ENCODE measurements at places on chromosomes 13 and 19.

DNA sequence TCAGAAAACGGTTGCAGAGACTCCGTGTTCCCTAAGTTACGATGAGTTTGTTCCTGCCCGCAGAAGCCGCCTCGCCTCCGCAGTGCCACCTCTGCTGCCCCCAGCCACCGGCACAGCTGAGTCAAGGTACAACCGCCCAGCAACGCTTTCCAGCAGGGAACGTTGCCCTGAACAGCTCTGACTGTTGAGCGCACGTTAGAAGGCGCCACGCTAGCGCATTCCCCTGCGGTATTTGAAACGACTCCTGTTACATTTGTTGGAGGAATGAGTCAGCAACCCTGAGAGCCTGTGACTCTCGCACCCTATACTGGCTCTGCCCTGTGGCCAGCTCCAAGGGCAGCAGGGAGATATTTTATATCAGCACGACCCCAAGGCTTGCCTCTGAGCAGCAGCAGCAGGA, 302.8 kb downstream of the TEX29 start:
- no peak for DNase-seq

DNA sequence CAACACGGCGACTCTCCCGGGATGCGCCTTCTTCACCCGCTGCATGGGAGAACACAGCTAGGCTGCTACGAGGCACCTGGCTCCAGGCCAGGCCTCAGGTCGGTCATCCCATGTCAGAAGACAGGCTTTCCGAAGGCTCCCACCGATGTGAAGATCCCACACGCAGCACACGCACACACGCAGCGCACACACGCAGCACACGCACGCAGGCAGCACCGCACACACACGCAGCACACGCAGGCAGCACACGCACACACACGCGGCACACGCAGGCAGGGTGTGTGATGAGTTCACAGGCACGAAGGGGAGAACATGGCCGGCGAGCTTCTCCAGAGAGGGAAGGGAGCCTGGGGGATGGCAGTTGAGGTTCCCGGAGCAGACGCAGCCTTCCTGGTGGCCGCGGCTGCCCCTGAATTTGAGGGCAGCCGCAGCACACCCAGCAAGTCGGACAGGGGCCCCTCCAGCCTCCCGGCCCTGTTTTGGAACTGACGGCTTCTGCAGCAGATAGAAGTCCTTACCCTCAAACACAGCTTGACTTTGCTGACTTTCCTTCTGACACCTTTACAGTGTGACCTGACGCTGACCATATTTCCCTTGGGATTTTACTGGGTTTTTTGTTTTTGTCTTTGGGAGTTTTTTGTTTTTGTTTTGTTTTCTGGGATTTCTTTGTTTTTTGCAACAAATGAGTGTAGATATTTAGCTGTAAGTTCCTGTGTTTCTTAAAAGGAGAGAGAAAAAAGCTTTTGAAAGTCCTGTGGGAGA, 55.9 kb downstream of the RASA3 start:
- no peak for DNase-seq

GRCh38 chr13:113029487-113030258, 60.7 kb downstream of the MCF2L start:
- DNase-seq = peak; percentile 44

GRCh38 chr19:19860756-19861390, 4.8 kb upstream of the ZNF253 start:
- DNase-seq = peak; percentile 70

DNA sequence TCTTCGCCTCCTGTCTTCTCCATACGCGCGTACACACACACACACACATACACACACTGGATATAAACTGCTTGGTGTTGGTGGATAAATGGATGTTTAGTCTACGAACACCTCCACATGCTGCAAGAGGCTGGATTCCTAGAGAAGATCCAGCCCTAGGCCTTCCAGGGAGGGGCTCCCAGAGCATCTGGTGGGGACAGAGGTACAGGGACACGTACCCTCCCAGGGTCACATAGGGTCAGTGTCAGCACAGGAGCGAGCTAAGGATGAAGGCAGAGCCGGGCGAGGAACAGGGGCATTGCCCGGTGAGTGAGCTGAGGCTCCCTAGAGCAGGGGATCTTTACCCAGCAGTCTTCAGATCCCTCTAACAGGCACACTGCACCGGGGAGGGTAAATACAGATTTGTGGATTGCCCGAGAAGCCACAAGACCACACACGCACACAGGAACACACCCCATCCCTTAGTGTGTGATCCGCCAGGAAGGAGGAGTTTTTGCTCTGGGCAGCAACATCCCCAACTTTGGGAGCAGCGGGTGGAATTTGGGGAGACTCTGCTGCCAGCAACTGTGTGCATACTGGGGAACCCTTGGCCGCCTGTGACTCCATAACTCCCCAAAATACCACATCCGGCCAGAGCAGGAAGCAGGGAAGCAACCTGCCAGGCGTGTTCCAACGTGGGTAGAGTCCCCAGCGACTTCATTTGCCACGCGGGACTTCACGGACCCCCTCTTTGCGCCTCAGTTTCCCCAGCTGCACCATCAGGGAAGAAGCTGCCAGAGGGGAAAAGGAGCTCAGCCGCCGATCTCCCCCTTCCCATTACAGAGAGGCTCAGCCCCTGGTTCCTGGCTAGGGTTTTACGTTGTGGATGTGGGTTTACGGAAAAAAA, 5.8 kb upstream of the TLE2 start:
- DNase-seq = peak; percentile 45

- DNase-seq = no peak
These were observed 328.9 kb downstream of the DIAPH3 start for GRCh38 chr13:59834801-59835200.

DNA sequence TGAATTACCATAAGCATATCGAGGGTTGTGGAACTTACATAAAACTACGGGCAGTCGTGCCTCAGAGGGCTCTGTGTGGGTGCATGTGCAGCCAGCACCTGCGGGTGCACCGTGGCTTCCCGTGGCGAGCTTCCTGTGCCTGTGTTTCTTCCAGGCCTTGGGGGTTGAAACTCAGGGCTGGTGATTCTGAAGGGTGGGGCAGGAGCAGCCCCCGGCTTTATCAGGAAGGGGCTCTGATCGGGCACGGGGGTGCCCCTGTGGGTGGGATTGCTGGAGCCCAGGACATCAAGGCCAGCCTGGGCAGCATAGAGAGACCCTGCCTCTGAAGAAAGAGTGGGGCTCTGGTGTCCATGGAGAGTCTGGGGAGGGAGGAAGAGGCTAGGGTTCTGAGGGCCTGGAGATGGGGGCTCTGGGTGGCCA, 11.1 kb downstream of the ATP4B start:
- DNase-seq = no peak

DNA sequence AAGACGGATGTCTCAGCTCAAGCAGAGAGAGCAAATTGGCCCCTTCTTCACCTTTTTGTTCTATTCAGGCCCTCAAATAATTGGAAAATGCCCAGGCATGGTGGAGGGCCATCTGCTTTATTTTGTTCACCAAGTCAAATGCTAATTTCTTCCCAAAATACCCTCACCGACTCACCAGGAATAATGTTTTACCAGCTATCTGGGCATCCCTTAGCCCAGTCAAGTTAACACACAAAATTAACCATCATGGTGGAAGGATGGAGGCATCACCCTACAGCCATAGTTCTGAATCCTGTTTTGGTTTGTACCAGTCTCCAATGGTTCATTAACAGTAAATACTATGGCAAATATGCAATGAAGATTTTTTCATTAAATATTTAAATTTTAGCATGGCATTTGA, 51.7 kb upstream of the SERP2 start:
- no peak for DNase-seq

DNA sequence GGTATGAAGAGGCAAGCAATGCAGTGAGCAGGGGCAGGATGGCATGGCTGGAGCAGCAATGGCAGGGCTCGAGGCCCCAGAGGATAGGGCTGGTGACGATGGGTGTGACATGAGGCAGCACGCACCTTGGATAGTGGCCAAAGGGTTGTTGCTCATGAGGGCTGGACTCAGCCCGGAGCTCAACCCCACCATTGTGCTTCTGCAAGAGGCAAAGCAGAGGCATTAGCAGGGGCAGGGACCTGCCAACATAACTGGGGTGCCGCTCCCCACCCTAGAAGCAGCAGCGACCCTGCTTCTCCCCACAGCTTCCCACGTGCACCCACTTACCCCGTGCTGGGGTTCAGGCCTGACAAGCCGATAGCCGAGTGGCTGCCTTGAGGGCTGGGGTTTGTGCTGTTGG, 15.8 kb downstream of the ZNF574 start:
- DNase-seq = no peak

DNA sequence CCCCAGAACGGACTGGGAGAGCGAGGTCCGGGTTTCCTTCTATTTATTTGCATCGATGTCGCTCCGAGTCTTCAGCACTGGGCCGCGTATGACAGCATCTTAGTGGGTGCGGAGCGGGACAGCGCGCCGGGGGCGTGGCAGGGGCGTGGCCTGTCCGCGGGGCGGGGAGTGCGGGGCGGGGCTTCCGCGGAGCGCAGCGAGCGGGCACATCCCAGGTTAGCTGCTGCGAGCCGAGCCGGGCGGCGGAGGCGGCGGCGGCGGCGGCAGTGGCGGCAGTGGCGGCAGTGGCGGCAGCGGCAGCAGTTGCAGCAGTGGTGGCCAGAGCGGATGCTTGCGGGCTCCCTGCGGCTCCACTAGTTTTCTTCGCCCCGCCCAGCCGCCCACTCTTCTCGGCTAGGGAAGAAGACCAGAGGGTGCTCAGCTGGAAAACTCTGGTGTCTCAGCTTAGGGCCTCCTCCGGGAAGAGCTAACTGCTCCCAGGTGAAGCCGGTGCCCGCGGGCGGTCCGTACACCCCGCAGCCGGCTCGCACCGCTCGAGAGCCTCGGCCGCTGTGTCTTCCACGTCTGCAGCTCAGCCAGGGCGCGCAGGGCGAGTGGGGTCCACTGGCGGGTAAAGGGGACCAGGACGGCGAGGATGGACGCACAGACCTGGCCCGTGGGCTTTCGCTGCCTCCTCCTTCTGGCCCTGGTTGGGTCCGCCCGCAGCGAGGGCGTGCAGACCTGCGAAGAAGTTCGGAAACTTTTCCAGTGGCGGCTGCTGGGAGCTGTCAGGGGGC, at the start of gene GPC5:
Gene GPC5 (plus strand): TSS at position 209 of the 776 bp plus-strand sequence.
- peak; percentile 86 for DNase-seq

- no peak for DNase-seq
These were observed 38.8 kb upstream of the MCF2L start for GRCh38 chr13:112930192-112930591.

DNA sequence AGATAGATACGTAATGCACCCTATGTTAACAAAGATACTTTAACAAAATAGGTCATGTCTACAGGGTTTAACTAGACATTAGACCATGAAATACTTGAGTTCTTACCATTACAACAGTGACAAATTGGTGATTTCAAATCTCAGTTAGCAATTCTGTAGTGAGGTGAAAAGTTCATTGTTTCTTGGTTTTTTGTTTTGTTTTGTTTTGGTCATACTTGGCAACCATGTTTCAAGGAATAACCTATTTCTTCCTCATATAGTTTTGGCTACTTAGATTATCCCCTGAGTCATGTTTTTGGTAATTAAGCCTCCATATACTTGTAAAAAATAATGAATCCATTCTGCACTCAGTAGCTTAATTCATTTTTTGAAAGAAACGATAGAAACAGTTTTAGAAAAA, 1200.4 kb downstream of the DIAPH3 start:
- DNase-seq = no peak

Measured in CD4-positive, alpha-beta T cell treated with Interleukin-21 for 1 hour (primary cell).